Left hindlimb (tissue), 1 donor: ENCODE measurements at places on chromosomes 5 and 9.

DNA sequence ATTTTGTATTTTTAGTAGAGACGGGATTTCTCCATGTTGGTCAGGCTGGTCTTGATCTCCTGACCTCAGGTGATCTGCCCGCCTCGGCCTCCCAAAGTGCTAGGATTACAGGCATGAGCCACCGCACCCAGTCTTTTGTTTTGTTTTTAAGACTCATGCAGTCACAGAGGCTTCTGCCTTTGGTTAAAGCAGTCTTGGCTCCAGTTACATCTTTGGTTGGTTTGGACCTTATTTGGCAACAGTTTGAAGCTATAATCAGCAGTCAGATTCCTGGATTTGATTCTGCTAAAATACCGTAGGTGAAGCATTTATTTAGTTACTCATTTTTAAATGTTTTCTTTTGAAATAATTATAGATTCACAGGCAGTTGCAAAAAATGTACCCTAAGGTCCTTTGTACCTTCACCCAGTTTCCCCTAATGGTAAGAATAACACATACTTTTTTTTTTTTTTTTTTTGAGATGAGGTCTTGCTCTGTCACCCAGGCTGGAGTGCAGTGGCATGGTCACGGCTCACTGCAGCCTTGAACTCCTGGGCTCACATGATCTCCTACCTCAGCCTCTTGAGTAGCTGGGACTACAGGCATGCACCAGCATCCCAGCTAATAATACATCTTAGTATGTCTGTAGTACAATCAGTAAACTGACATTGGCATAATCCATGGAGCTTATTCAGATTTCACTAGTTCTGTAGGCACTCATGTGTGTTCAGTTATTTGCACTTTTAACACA is 15.7 kb downstream of the USP20 start:
- no peak for DNase-seq

DNA sequence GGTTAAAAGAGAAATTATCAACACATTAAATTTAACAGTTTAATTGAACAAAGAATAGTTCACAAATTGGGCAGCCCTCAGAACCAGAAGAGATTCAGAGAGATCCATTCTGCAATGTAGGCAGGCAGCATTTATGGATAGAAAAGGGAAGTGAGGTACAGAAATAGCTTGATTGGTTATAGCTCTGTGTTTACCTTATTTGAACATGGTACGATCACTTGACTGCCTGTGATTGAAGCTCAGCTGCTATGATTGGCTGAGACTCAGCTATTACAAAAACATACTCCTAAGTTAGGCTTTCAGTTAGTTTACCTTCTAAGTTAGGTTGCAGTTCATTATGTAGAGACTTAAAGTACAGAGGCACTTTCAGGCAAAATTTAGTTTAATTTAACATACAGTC is 7.3 kb downstream of the CNTRL start:
- DNase-seq, result no peak

DNA sequence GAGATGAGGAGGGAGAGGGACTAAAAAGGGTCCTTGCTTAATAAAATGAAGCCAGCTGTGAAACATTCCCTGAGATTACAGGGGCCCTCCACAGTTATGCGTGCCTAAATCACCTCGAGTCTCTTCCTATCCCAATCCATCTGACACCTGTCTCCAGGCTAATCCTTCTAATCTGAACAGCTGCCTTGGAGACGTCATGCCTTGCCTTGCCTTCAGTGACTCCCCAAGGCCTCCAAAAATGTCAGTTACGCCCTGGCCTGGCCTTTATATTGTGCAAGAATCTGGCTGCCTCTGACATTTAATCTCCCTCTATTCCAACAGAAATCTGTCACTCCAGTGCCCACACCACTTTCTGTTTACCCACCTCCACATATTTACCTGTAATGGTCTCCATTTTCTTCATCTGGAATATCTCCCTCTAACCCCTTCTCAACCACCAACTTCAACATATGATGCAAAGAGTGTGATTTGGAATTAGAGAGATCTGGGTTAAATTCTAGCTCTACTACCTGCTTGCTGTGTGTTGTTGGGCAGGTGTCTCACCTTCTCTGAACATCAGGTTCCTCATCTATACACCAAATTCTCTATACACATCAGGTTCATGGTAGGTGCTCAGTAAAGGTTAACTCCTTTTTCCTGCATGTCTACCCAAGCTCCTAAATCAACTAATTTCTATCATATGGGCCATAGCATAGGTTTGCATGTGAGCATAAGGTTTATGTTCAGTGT is 57.9 kb downstream of the PTCD2 start:
- DNase-seq, result peak; percentile 78

DNA sequence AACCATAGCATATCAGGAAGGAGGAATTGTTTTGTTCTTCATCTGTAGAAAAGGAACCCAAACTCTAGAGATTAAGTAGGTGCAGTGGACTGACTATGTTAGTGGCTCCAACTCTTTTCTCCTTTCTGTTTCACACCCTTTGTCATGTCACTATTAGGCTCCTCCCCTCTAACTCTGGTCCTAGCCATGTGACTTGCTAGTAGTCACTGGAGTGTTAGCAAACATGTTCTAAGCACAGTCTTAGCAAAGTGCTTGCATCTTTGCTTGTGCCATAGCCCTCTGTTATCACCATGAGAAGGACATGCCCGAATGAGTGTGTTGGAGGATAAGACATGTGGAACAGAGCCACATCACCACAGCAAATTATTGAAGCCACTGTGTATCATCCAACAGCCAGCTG is 55.4 kb upstream of the PPP3R2 start:
- DNase-seq, result no peak

GRCh38 chr5:121285801-121286521 is 565.7 kb upstream of the FTMT start:
- DNase-seq, result no peak

DNA sequence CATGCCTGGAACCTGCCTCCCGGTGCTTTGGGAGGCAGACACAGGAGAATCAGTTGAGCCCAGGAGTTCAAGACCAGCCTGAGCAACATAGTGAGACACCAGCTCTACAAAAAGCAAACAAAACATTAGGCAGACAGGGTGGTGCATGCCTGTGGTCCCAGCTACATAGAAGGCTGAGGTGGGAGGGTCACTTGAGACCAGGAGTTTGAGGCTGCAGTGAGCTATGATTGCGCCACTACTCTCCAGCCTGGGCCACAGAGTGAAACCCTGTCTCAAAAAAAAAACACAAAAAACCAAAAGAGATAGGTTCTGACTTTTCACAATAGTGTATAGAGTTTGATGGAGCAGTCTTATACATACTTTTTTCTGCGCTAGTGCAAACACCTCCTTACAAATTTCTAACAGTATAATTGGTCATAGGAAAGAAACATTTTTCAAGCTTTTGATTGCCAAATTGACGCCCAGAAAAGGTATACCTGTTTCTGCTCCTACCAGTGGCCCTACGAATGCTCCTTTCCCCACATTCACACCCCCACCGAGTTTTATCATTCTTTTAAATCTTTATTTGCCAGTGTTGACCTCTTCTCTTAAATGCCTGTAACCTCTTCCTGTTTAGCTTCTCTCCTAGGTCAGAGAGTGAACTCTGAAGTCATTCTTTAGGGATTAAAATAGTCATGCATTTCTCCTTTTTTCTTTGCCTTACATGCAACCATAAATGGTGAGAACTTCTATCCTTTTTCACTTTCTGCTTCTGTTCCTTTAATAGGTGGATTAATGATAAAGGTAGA is 7.5 kb downstream of the DOCK8 start:
- DNase-seq, result no peak

- no peak for DNase-seq
These were observed 97.0 kb upstream of the TARS1 start for GRCh38 chr5:33343676-33344327.

DNA sequence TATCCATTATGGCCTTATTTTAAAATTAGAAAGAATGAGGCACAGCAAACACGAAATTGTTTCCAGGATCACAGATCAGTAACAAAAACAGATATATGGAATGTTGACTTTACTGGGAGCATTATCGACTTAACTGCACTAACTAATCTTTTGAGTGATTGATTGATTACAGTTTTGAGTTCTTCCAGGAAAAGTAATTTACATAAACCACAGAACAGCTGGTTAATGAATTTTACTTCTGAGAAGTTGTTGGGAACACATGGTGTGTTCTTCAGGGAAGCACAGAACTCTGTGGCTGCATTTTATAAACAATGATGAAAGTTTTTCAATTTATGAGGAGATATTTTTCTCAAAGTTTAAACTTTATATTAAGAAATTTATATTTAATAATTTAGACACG is 802.4 kb upstream of the ACO1 start:
- no peak for DNase-seq

- peak; percentile 97 for DNase-seq
These were observed at the start of gene PCSK5 for GRCh38 chr9:75890472-75891276. PCSK5 (plus strand) TSS chr9:75890673; CDS start chr9:75891182, 509 bp downstream.

GRCh38 chr5:126780165-126780827 is 3.4 kb downstream of the LMNB1 start:
- no peak for DNase-seq

- no peak for DNase-seq
These were observed 570 bp downstream of the CREBRF start for GRCh38 chr5:173056783-173057061.

DNA sequence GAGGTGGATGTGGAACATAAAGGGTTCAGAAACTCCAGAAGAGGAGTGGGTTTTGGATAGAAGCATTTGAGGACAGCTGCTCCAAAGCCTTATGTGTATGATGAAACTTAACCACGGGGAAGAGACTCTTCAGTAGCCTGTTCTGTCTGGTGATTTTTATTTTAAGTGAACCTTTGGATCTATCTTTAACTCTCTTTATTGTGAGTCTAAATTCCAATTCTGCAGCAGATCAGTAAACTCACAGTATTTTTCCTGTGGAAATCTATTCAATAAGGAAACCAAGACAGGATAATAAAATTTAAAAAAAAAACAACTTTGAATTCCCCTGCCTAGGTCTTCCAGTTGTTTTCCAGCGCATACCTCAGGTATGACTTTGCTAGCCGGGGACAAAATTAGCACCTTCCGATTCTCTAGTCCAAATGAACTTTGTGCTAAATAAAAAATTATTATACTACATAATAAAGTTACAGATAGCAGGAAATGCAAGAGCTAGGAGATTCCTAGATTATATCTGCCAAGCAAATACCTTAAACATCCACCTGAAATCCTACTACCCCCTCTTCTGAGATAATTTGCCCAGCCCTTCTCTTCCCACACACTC is 101.9 kb downstream of the NLN start:
- DNase-seq, result no peak

GRCh38 chr5:76809141-76809540 is 9.7 kb upstream of the F2RL1 start:
- no peak for DNase-seq

GRCh38 chr5:100542086-100542485 is 6.9 kb downstream of the FAM174A start:
- DNase-seq, result no peak

DNA sequence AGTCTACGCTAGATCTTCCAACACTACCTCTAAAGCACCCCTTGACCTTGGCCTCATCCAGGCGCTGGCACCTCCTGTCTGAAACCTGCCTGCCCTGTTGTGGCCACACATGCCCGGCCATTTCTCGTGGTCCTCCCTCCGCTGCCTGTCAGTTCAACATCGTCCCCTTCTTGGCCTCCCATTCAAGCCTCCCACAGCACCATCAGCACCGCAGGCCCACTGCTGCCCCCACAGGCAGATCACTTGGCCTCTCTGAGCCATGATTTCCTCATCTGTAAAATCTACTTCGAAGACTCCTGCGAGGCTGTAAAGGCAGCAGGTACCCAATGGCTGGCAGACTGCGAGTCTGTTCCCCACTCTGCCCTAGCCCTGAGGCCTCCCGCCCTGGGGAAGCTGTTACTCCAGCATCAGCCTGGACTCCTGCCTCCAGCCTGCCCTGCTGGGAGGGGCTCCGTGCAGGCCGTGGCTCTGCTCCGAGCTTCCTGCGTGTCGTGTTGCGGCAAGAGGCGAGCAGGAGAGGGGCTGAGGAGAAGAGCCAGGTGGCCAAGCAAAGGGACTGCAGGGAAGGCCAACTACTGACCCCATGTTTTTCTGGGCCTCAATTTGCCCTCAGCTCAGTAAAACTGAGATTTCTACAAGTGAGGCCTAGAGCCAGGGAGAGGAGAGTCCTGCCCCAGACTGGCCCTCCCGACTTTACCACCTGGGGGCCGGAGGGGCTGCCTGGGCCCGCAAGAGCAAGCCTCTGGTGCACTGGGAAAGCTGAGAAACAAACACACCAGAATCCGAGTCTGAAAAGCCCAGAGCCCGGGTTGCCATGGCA is 70.5 kb upstream of the LRRTM2 start:
- peak; percentile 58 for DNase-seq

DNA sequence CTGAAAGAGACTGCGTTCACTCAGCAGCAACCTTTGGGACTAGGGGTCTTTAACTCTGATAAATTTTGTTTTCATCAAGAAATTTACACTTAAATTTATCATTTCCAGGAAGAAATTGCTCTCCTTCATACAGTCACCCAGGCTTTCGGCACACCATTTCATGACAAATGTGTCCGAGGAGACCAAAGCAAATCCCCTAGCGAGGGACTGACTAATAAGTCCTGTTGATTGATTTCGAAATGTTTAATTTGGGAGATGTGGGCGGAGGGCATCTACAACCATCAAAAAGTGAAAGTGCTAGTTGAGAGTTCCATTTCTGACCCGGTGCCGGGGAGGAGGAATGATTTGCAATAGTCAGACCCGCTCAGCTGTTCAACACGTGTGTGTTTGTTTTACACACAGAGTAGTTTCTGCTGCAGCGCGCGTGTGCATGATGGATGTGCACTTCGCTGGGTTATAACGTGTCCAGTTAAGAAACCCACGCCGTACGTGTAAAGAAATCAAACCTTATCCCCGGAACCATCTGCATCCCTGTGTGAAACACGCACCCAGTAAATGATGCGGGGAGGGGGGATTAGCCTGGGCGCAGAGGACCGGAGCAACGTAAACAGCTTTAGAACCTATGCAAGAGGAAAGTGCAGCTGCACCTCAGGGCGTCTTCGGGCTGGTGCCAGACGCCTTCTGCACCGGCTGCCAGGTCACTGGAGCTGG is 845 bp upstream of the NR4A3 start:
- peak; percentile 81 for DNase-seq

DNA sequence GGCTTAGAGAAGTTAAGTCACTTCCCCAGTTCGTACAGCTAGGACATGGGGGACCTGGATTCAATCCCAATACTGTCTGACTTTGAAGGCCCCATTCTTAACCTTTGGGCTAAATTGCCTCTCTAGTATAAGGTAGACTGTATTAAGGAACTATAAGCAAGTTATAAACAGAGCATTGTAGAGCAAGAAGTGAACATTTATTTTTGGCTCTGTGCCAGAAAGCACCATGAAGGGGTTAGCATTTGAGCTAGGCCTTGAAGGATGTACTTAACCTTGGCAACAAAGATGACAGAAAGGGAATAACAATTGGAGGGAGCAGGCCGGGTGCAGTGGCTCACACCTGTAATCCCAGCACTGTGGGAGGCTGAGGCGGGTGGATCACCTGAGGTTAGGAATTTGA is 32.8 kb downstream of the GALNT10 start:
- no peak for DNase-seq

DNA sequence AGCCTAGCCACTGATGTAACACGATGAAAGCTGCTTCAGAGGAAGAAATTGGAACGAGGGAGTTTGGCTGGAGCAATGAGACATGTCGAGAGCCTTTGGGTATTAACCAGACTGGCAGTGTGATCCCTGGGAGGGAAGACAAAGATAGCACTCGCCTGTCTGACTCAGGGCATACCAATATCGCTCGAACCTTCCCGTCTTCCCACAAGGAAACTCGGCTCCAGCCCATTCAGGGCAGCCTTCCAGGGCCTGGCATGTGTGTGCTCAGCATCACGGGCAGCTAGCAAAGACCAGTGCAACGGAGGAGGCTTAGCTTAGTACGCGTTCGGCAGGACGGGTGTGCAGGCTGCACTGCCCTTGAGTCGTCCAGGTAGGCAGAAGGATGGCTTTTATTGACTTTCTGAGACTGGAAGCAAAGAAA is 356.9 kb upstream of the WWC1 start:
- DNase-seq, result peak; percentile 36

- DNase-seq, result no peak
These were observed 61.3 kb downstream of the AMBP start for GRCh38 chr9:114016629-114017423.
